Cerebellum (tissue), 4 donors: ENCODE measurements at places on chromosomes 1 and 21. TPM values are rescaled to one million over a fixed set of nuclear protein-coding genes. Genes with fewer than 3 reads are reported as not detected.

GRCh38 chr1:14986168-14986567 lies 167.4 kb upstream of the TMEM51 start:
- no peak for DNase-seq

DNA sequence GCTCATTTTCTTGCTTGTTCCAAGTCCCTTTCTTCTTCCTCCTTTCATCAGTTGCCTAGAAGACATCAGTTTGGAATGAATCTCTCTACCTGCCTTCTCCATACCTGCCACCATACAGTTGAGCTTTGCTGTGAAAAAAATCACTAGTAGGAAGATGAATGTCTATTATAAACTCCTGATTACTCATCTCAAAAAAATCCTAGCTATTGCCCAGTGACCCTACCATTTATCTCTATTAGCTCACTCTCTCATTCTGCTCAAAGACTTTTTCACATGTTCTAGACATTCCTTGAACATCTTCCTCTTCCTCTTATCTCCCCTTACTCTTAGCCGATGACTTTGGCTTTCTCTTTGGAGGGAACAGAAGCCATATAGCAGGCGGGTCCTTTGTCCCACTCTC lies 49.7 kb upstream of the HMGB4 start:
- DNase-seq = no peak

Gene UQCRHL
- 2.6 TPM for total RNA-seq

Gene LRRC7
- total RNA-seq = 92.6 TPM

Gene ST6GALNAC5
- total RNA-seq = 33.7 TPM

Gene NBPF15
- 41.4 TPM for total RNA-seq

Gene OR14K1
- not detected for total RNA-seq

GRCh38 chr1:114130846-114131525 lies 22.7 kb downstream of the SYT6 start:
- no peak for DNase-seq

Gene BEND5
- total RNA-seq = 17.6 TPM

Gene WNT4
- 3.7 TPM for total RNA-seq

Gene OR2L5
- total RNA-seq = 2.7 TPM
